ENCODE measurements at places on chromosomes 3 and 15.

DNA sequence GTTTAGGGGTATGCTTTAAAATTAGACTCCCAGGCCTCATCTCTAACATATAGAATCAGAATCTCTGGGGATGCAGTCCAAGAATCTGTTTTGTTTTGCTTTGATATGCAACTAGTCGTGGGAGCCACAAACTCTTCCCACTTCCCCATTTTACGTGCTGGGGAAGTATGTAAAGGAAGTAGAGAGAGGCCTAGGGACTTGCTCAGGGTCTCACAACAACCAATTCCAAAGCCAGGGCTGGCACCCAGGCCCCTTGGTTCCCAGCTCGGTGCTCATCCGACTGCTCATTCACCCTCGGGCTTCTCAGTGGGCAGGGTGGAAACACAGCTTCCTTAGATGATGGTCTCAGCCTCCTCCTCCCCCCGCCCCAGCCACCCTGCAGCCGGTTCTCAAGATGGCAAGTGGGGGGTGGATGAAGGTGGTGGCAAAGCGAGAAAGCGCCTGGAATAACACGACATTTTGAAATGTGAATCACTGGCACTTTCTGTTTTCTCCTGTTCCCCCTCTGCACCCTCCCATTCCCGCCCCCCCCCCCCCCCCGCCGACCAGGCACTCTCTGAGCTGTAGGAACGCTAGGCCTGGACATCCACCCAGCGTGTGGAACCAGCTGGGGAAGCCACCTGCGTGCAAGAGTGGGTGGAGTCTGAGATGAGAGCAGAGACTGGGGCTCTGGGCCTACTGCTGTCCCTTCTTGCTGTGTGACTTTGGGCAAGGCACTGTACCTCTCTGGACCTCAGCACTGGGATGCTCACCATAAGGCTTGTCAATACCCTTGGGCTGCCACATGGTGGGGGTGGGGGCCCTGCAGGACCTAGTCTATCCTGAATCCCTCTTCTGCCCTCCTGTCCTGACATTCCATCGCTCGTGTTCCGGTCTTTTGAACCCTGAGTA lies 214.5 kb downstream of the RPLP1 start:
- DNase-seq: no peak

GRCh38 chr3:41224120-41224806 lies 25.0 kb downstream of the CTNNB1 start:
- no peak for DNase-seq

DNA sequence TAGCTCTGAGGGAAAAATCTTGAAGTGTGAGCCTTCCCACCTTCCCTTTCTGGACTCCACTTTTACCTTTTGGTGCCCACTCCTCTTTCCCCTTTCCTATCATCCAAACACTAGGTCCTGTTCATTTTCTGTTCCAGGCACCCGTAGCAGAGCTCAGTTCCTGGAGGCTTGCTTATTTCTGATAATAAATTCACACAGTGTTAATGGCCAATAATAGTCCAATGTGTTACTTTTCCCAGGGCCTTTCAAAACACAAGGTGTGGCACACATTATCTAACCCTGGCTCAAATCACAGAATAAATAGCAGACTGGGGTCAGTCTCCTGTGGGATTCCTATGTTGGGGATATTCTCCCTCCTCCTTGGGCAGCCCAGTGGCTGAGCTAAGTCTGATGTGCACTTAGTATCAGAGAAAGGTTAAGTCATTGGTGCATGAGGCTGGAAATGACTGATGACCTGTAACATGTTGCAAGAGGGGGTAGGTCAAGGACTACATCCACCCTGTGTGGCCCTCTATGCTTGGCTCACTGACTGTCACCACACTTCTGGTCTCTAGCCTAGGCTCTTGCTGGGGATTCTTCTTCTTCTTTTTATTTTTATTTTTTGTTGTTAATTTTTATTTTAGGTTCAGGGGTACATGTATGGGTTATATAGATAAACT lies 43.7 kb upstream of the ROPN1 start:
- DNase-seq: no peak

- DNase-seq: no peak
Observed at GRCh38 chr3:60301142-60301541, 950.1 kb downstream of the FHIT start.

DNA sequence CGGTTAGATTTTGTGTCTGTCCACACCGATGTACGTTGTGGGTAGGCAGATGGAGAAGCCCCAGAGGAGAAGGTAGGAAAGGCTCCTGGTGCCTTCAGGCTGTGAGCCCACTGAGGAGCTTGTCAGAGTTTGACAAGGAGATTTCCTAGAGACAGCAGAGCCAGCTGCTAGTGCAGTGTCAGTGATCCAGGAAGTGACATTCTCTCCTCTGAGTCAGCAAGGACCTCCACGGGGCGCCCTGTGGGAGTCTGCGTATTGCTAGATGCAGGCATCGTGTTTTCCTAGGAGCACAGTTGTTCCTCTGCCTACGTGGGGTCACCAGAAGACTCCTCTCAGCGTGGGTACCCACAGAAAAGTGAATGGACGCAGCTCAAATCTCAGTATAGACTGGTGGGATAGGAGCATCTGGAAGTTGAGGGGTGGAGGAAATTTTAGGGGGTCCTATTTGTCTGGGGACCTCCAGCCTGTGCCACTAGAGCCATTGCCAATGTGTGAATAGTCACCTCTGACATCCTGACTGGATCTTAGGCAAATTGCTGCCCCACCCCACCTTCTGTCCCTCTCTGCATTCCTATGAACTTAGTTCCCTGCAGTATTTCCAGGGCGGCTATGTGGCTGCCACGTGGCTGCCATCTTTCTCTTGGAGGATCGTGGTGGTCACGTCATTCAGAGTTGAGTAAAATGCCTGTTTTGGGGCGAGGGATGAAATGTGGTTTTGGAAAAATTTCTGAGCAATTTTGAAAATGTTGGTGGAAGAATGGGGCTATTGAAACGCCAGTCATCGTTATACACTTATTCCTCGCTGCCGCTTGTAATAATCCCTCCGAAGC lies 84.8 kb upstream of the KLHL25 start:
- no peak for DNase-seq

- no peak for DNase-seq
Observed at GRCh38 chr3:172546628-172547214, 23.5 kb upstream of the TNFSF10 start.

All from left cardiac atrium (tissue), 4 donors.